ENCODE measurements at places on chromosomes 1 and 21.
A peak's percentile ranks its signal among the peaks of the same experiment; 100 is the strongest.

DNA sequence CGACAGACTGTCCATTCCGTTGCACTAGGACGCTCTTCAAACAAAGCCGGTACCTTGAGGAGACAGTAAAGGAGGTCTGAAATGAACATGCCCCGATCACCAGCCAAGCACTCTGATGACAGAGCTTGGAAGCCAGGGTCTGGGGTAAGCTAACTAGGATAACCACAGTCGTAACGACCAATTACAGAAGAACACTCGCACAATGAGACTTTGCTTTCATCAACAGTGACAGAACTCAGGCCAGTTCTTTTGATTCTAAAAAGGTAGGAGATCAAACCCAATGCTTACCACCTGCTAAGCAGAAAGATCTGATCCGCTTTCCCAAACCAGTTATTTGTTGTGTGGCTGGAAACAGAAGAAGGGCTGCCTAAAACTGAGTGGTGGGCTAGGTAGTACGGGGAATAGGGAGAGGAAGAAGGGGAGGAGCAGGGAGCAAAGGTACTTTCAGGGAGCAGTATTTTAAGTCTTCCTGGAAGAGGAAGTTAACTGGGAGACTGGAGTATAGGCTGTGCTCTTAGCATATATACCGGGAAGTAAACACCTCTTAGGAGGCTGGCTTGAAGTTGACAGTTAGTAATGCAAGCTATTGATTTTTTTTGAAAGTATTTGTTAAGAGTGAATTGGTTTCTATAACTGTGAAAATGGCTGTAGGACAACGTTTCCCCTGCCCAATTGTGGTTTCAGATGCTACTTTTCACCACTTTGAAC lies 38.4 kb downstream of the UCK2 start:
- no peak for DNase-seq

- no peak for DNase-seq
Observed at GRCh38 chr1:70706381-70707037, 295.4 kb downstream of the CTH start.

DNA sequence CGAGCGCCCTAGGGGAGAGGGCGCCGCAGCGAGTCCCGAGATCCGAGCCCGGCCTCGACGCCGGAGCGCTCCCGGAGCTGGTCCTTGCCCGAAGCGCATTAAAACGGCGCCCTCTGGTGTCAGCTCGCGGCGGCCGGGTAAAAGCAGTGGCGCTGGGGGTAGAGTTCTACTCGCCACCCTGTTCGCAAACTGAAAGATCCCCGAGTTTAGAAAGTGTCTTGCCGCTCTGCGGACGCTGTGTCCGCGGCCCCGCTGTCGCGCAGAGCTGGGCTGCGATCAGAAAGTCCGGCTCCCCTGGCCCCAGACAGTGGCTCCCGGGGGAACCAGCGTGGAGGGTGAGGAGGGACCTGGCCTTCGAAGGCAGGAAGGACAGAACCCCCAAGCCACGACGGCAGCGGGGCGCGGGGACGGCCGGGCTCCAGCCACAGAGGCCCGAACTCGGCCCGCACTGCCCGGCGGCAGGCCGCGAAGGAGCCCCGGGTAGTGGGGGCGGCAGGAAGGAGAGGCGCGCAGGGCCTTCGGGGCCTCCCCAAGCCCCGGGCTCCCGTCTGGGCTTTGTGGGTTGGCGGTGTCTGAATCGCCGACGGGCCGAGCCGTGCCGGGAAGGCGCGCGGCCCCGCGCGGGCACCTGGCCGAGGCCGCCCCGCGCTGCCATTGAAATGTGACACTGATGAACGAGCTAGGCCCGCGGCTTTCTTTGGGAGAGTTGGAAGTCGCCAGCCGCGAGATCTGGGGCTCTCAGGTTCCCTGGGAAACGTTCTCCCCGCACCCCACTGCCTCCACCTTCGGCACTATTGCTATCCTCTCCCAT lies 39.1 kb upstream of the NFIA start:
- DNase-seq: no peak

DNA sequence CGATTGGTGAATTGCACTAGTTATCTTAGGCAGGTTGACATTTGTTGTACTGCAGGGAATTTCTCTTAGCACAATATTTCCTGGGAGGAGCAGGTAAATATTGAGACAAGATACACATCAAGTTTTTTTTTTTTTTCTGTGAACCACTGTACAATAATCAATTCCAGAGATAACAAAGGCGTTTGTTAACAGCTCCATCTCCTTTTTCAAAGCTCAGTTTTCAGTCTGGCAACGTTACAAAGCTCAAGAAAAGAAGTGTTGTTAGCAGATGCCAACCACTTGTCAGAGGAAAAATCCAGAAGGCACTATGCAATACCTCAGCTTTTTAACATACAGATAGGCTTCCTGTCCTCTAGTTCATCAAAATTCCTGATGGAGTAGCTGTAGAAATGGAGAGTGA lies 40.9 kb upstream of the DAB1 start:
- no peak for DNase-seq

- no peak for DNase-seq
Observed at GRCh38 chr1:6724517-6725141, 23.0 kb upstream of the DNAJC11 start.

DNA sequence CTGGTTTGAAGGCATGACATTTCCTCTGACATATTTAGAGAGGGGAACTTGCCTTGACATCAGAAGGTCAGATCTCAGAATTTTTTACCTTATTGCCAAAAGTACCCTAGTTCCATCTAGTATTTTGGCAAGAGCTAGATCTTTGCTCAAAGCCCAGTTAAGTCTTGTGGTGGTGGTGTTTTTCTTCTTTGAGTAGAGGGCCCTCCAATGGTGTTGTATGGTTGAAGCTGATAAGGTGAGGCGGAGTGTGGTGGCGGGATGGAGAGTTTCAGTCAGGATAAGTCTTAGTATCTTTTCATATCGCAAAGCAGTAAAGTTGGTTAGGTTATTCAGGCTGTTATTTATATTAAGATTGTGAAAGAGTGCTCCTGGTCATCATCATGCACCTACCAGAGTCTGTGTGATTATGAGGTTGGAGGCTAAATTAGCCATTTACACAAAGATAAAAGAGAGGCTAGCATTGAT lies 20.1 kb upstream of the MACF1 start:
- DNase-seq: no peak

DNA sequence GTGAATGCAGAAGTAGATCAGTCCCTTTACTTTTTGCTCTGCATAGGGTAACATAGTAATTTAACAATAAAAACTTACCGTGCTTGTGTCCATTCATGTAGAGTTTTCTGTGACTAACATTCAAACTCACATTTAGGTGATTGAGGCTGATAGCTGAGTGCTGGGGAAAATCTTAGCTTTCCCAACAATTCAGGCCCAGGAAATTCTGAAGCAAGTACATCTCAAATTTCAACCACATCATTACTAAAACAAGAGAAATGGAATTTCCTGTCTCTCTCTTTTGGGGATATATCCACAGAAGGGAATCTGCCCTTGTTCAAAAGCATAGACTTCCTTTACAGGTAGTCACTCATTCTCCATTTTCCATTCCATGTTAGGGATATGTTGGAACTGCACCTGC lies 33.1 kb upstream of the C1orf146 start:
- no peak for DNase-seq

- DNase-seq: no peak
Observed at GRCh38 chr1:154565876-154566275, 1.7 kb upstream of the CHRNB2 start.

GRCh38 chr1:70504176-70504820 lies 93.2 kb downstream of the CTH start:
- DNase-seq: no peak

GRCh38 chr1:197526736-197527371 lies 248.4 kb downstream of the DENND1B start:
- no peak for DNase-seq

DNA sequence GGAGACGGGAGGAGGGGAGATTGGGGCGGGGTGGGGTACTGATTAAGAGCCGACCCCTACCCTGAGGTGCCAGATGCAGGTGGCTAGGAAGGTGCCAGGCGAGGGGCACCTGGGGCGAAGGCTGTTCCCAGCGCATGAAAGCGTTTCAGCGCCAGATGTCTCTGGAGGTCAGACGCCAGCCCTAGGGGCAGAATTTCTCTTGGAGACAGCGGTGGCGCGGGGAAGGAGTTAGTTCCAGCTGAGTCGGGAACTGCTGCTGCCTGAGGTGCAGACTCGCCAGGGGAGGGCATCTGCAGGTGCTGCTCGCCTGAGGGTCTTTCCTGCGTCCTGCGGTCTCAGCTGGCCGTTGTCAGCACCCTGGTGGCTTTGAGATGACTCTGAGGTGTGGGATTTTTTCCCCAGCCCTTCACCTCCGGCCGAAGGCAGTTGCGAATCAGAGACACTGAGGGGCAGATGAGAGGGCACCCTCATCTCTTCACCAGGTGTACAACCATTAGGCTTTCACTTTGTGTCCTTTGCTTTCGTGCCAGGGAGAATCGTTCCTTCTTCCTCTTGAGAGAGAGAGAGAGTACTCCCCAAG lies 539 bp downstream of the CGN start:
- DNase-seq: peak; percentile 19

DNA sequence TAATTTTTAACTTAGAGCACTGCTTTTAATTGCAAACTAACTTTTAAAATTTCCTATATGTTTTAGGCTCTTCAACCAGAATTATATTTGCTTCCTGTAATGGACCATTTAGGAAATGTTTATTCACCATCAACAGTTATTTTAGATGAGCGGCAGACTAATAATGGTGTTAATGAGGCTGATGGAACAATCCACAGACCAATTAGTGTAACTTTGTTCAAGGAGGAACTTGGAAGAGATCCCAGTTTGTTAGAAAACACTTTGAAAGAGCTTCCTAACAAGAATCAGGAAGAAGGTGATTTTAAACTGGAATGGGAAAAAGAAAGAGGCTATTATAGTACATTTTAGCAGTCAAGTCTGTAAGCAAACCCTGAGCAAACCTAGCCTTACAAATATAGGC lies 19.4 kb upstream of the GNG5 start:
- no peak for DNase-seq

DNA sequence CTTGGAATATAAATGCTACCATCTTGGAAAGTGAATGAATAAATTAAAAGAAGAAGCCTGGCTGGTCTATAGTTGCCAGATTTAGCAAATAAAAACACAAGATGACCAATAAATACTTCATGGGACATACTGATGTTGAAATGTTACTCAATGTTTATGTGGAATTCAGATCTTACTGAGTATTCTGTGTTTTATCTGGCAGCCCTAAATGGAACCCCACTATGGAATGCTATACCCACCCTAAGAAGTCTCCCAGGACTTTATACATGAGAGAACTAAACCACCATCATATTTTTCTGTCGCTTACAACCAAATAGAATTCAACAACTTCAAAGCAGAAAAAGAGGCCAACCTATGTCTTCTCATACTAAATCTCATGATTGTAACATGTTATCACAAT lies 177.6 kb upstream of the HMCN1 start:
- no peak for DNase-seq

DNA sequence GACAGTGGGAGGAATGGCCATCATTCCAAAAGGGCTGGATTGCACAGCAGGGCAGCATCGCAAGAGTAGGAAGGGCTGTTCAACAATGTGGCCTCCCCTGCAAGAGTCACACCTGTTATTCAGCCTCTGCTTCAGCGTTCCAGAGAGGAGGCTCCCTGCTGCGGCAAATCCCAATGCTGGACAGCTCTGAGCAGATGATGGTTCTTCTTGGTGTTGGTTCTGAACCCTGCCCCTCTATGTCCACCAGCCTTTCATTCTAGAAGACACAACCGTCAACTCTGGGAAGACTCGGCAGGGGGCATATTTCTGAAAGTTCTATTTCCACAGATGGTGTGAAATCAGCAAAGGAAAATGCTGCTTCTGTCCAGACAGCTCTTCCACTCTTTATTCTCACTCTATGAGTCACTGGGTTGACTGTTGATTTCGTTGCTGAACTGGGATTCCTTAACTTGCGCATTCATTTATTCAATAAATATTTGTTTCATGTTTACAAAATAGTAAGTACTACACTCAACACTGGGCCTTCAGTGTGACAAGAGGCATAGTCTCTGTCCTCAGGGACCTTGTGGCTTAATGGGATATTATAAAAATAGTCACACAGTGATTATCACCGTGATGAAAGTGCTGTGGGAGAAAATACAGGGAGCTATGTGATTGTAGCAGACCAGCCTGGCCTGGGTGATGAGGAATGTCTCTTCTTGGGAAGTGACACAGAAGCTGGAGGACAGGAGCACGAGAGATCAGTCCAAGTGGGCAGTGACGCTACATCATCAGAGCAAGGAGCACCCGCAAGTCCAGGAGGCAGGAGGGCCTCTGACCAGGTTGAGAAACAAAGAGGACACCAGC lies 260.3 kb downstream of the SIPA1L2 start:
- no peak for DNase-seq

GRCh38 chr1:194081444-194081843 lies 895.0 kb upstream of the B3GALT2 start:
- DNase-seq: no peak

DNA sequence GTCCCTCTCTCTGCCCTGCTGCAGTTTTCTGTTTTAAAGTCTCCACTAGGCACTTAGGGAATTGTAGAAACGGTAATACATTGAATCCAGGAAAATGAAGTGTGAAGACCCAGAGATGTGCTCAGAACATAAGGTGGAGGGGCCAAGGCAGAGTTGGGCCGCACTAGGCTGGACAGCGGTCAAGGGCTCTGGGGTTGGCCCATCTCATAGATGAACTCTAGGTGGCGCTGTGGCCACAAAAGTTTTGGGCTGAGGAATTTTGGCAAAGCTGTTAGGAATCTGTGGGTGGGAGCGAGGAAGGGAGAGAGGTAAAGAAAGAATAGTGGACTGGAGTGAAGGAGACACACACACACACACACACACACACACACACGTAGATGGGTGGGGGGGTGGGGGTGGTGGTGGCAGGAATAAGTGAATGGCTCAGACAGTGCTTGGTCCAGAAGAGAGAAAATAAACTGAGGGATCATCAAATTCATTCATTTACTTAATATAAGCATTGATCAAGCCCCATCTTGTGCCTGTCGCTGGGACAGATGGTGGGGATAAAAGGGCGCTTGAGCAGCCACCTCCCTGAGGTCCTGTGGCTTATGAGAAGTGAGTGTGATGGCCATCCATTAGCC lies 258.5 kb downstream of the TRABD2B start:
- no peak for DNase-seq

- DNase-seq: no peak
Observed at GRCh38 chr1:34342334-34342733, 165.6 kb downstream of the C1orf94 start.
